ENCODE measurements at places on chromosomes 12 and 14. TPM values are rescaled to one million over a fixed set of nuclear protein-coding genes. Genes with fewer than 3 reads are reported as not detected.

GRCh38 chr12:116876151-116876869, 4.9 kb downstream of the HRK start:
- no peak for DNase-seq

DNA sequence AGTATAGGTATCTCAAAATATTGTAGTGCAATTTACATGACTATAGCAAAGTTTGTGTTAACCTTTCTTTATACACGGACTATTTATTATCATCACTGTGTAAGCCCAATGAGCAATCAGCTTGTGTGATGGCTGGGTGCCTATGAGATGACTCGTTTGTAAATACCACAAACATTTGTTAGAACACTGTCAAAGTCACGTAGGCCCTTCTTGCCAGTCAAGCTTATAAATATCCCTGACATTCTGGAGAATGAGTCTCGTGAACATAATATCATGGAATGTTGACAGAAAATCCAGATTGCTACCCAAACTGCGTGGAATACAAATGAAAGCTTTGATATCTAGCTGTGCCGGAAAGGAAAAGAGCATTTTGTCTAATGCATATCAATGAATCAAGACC, 648.3 kb upstream of the MDGA2 start:
- peak; percentile 89 for DNase-seq

- peak; percentile 98 for DNase-seq
These were observed 126.7 kb downstream of the TTC6 start for GRCh38 chr14:37721976-37722659.

- no peak for DNase-seq
These were observed 19.5 kb downstream of the PIGH start for GRCh38 chr14:67580336-67581171.

GRCh38 chr12:117033382-117034221, 65.6 kb downstream of the TESC start:
- DNase-seq = no peak

GRCh38 chr12:97301576-97301975, 161.0 kb upstream of the RMST start:
- DNase-seq = no peak

- DNase-seq = no peak
These were observed 220.1 kb upstream of the EEA1 start for GRCh38 chr12:93149229-93149628.

OR4E2 gene
- not detected for total RNA-seq

SLC25A47 gene
- total RNA-seq = not detected

DNA sequence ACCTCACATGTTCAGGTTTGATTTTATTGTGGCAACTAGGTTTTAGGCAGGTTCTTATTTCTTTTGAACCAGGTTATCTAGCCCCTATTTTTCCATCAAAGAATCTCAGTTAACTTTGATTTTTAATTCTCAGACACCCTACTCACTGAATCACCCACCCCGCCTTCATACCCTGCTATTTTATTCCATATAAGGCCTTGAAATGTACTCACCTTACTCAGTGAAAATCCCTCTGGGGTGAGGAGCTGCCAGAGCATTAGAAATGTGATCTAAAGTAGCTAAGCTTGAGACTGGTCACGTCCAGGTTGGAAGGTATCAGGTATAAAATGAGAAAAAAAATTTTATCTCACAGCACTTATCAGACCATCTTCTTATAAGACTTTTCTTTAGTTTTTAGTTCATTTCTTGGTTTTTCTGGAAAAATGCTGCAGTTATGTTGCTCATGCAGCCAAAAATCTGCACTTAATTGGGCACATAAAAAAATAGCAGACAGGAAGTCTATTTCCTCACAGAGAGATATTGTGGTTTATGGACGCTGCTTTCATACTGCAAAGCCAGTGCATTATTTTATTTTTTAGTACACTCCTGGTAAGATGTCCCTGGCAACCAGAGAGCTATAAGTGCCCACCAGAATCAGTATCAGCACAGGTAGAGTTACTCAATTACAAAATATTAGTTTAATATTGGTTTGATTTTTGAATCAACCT, 101.5 kb upstream of the CCDC91 start:
- DNase-seq = peak; percentile 27

- DNase-seq = no peak
These were observed 1.0 kb downstream of the RTL1 start for GRCh38 chr14:100902295-100903133.

KIAA0586 gene
- total RNA-seq = 21.1 TPM

DNA sequence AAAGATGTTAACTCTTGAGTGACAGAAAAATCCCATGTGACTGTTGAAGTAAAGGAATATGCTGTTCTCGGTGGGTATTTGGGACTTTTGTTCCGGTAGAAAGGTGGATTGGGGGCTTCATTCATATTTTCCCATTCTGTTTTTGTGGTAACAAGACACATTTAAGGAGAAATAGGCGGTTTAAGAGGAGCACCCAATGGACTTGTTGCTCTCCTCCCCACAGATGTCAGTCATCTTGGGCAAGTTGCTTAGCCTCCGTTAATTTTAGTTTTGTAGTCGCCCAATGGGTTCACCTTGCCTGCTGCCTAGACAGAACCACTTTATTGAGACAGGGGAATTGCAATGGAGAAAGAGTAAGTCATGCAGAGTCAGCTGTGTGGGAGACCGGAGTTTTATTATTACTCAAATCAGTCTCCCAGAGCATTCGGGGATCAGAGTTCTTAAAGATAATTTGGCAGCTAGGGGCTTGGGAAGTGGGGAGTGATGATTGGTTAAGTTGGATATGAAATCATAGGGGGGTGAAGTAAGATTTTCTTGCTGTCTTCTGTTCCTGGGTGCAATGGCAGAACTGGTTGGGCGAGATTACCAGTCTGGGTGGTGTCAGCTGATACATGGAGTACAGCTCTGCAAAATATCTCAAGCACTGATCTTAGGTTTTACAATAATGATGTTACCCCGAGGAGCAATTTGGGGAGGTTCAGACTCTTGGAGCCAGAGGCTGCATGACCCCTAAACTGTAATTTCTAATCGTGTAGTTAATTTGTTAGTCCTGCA, 50.3 kb downstream of the SLC38A1 start:
- DNase-seq = no peak

- DNase-seq = peak; percentile 67
These were observed 28.7 kb downstream of the MLXIP start for GRCh38 chr12:122107261-122107660.

DNA sequence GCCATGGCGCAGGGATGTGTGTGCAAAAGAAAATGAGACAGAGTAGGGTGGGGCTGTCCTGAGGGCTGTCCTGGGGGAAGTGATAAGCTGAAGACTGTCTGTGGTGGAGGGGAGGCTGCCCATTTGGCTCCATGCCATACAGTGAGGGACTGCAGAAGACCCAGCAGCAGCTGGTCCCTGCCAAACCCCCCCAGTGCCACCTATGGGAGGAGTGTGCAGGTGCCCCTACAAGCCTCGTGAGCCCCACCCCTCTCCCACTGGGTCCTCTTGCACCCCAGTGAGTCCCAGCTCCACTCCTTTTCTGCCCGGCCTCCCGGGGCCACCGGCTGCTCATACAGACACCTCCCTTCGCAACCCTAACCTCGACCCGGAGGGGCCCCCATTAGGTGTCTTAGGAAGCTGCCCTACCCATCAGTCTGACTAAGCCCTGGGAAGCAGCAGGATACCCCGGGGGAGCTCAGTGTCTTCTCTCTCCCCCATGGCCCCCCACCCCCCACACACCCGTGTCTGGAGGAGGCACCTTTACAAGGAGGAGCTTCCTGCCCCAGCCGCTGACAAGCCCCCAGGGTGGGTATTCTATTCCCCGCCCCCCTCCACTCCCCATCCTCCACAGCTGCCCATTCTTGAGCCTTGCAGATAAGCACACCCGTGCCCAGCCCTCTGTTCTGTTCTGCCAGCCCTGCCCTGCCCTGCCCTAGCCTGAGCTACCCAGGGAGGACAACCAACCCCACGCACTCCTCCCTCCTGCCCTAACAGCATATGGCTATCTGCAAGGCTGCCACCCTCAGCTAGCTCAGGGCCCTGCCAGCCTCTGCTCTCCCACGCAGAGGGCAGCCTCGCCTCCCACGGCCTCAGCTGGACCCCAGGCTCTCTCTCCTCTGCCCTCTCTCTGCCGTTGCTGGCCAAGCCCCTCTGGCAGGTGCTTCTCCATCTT, 41.9 kb downstream of the SLC6A12 start:
- DNase-seq = no peak

REP15 gene
- total RNA-seq = 4.0 TPM

GRCh38 chr12:51631591-51631990, 40.6 kb downstream of the SCN8A start:
- DNase-seq = peak; percentile 65

RD3L gene
- total RNA-seq = not detected

PAH gene
- total RNA-seq = 0.52 TPM

DNA sequence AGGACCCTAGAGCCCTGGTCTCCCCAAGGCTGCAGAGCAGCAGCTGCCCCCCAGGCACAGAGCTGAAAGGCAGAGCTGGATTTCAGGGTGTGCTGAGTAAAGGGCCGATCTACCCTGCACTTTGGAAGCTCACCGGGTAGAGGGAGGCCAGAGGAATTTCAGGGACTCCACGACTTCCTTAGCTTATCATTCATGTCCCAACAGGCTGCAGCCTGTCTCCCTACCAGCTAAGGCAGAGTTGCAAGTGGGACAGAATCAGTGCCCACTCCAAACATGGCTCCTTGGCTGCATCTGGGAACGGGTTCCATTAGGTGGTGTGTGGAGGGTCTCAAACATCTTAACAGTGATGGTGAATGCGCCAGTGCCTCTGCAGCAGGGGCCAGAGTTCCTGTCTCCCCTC, 27.5 kb downstream of the MMAB start:
- DNase-seq = no peak

- no peak for DNase-seq
These were observed 1.9 kb downstream of the IFNG-AS1 start for GRCh38 chr12:67991158-67991557.

ERGIC2 gene
- total RNA-seq = 114 TPM

DNA sequence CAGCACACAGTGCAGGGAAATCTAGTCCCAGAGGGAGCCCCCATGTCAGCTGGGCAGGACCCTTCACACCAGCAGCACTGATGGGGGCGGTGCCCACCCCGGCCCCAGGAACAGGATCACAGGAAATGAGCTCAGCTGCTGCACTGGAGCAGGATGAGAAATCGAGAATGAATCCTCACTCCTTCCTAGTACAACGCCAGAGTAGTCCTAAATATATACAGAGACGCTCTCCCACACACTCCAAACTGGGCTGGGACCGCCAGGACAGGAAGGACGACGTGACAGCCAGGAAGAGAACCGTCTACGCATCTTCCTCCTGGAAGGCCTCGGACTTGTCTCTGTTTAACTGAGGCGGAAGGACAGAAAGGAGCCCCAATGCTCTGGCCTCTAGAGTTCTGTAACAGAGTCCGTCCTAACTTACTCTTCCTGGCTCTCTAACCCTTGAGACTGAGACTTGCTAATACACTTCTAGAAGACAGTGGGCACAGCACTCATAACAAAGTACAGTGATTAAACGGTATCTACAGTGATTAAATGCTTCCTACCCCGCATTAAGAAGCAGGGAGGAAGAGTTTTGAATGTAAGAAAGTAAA, 33.4 kb downstream of the CDC42BPB start:
- no peak for DNase-seq

GRCh38 chr12:93272997-93273396, 104.7 kb upstream of the NUDT4 start:
- DNase-seq = no peak

DNA sequence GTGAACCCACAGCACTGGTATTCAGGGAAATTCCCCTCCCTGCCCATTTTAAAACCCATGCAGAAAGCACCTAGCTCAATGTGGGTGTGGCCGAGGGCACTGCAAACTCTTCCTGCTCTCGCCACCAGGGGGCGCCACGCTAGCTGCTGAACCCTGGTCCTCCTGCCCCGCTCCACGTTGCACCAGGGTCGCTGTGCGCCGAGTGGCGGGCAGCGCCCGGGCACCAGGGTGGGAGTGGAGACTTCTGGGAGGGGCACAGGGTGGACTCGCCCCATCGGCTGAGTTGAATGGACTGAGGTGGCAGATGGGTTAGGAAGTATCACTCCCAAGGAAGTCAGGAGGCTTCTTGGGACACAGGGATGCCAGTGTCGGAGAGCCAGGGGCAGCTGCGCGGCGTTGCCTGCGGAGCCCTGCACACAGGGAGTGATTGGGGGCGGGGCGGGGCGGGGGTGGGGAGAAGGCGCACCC, 48.1 kb upstream of the BCL11B start:
- DNase-seq = peak; percentile 15

DNA sequence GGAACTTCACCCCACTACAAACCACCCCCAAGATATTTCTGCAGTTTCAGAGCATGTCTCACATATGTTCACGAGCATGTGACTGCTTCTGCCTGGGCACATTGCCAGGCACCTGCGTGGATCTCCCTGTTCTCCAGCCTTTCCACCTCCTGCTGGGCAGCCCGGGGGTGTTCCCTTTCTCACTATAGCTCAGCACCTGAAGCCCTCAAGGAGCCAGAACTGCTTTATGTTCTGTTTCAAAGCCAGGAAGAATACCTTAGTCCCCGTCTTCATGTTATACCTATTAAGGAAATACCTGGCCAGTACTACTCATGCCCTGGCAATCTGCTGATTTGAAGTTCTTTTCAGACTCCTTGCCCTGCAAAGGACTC, 4.2 kb upstream of the FGF6 start:
- no peak for DNase-seq

- no peak for DNase-seq
These were observed 93.7 kb downstream of the DHRS2 start for GRCh38 chr14:23729720-23730387.

GRCh38 chr14:95507701-95508103, 8.7 kb downstream of the SYNE3 start:
- DNase-seq = peak; percentile 88

DNA sequence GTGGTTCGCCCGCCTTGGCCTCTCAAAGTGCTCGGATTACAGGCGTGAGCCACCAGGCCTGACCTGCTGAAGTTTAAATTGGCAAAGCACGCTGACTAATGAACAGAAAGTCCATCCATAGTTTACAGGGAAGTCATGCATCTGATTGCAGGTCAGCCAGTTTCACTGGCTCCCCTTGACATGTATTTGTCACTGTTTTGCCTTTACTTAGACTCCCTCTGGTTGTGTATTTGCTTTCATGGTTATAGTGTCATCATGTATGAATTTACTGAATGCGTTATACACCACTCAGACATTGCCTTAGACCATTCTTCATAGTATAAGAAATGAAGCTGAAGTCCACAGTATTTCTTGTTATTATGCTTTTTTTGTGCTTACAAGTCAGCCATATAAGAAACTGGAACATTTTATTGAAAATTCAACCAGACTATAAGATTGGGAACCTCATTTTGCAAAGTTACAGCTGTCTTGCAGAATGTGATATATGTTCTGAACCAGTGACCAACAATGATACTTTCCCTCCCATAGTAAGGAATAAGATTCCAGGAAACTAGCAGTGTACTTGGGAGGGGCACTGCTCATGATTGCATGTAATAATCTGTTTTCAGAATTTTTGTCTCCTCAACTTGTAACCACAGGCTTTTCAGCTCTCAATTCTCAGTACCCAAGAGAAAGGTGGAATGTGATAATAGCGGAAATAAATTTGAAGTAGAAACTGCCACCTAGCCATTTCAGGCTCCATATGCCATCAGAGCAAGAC, 51.9 kb upstream of the ATF7IP start:
- DNase-seq = peak; percentile 15

KCNA1 gene
- not detected for total RNA-seq

GRCh38 chr14:50083467-50084337, 32.7 kb downstream of the VCPKMT start:
- DNase-seq = no peak

- DNase-seq = peak; percentile 95
These were observed 31.9 kb upstream of the DUSP6 start for GRCh38 chr12:89384050-89384758.

GRCh38 chr12:86744547-86745212, 488.5 kb upstream of the MGAT4C start:
- no peak for DNase-seq

- no peak for DNase-seq
These were observed 191.9 kb downstream of the EPS8 start for GRCh38 chr12:15597125-15597830.

SLC38A2 gene
- total RNA-seq = 259 TPM

GRCh38 chr12:86929962-86930361, 673.8 kb upstream of the MGAT4C start:
- DNase-seq = no peak

Measured in renal cortical epithelial cell (primary cell).